ENCODE measurements at places on chromosomes 11 and 22. TPM values are rescaled to one million over a fixed set of nuclear protein-coding genes. Genes with fewer than 3 reads are reported as not detected.

GSTT2B gene
- 7.0 TPM for total RNA-seq

DCUN1D5 gene
- 30.6 TPM for total RNA-seq

KCNJ1 gene
- 0.13 TPM for total RNA-seq

HTATIP2 gene
- 45.1 TPM for total RNA-seq

FAM227A gene
- 0.38 TPM for total RNA-seq

ME3 gene
- total RNA-seq: 25.7 TPM

MACROD1 gene
- 23.1 TPM for total RNA-seq

OR6T1 gene
- not detected for total RNA-seq

ACER3 gene
- 20.0 TPM for total RNA-seq

SLC15A3 gene
- 5.3 TPM for total RNA-seq

OR51I1 gene
- not detected for total RNA-seq

IFITM1 gene
- 1.1 TPM for total RNA-seq

AQP11 gene
- 0.38 TPM for total RNA-seq

DBX1 gene
- not detected for total RNA-seq

ACTN3 gene
- under 0.01 TPM for total RNA-seq

SYT8 gene
- total RNA-seq: under 0.01 TPM

RBMXL2 gene
- not detected for total RNA-seq

RIMBP3B gene
- total RNA-seq: not detected

SLN gene
- total RNA-seq: not detected

ENTHD1 gene
- total RNA-seq: not detected

NRIP3 gene
- 1.2 TPM for total RNA-seq

NAGA gene
- total RNA-seq: 21.7 TPM

APOL5 gene
- not detected for total RNA-seq

SLC5A4 gene
- 4.6 TPM for total RNA-seq

FAM118B gene
- 26.0 TPM for total RNA-seq

MRGPRF gene
- 0.13 TPM for total RNA-seq

OR51E2 gene
- total RNA-seq: not detected

DDX25 gene
- not detected for total RNA-seq

CYB5R2 gene
- total RNA-seq: 0.25 TPM

FLRT1 gene
- not detected for total RNA-seq

RAB36 gene
- total RNA-seq: 0.77 TPM

SLC35C1 gene
- total RNA-seq: 4.1 TPM

POLD3 gene
- 9.1 TPM for total RNA-seq

SLC22A8 gene
- total RNA-seq: not detected

LDHAL6A gene
- total RNA-seq: not detected

KRTAP5-2 gene
- not detected for total RNA-seq

PRR33 gene
- total RNA-seq: not detected

MS4A4A gene
- total RNA-seq: not detected

PTPRCAP gene
- total RNA-seq: 0.51 TPM

Data from dermis microvascular lymphatic vessel endothelial cell (primary cell).